Endothelial cell of umbilical vein (primary cell): ENCODE measurements at places on chromosomes 13 and 19. TPM values are rescaled to one million over a fixed set of nuclear protein-coding genes. Genes with fewer than 3 reads are reported as not detected.

The MUC16 gene
- not detected in 2 replicates for total RNA-seq

The CLC gene
- total RNA-seq = not detected in 2 replicates

The FGF22 gene
- total RNA-seq = not detected in 2 replicates

The ZNF567 gene
- total RNA-seq = 4.4 and 5.9 TPM in 2 replicates

The SLC46A3 gene
- total RNA-seq = 2.1 and 3.9 TPM in 2 replicates

The APOE gene
- total RNA-seq = 1.5 and 3.3 TPM in 2 replicates

The SLC10A2 gene
- total RNA-seq = not detected in 2 replicates

The POU2F2 gene
- total RNA-seq = 3.2 and 4.0 TPM in 2 replicates

The ZNF586 gene
- 12.6 and 14.7 TPM in 2 replicates for total RNA-seq

The DPF1 gene
- total RNA-seq = 3.9 and 5.0 TPM in 2 replicates

The ETFB gene
- 48.6 and 54.1 TPM in 2 replicates for total RNA-seq

The UPK1A gene
- not detected in 2 replicates for total RNA-seq

The MYDGF gene
- total RNA-seq = 187 and 191 TPM in 2 replicates

The GRK1 gene
- total RNA-seq = not detected in 2 replicates

The CYP2A6 gene
- not detected in 2 replicates for total RNA-seq

The KLK3 gene
- total RNA-seq = not detected in 2 replicates

The SYNGR4 gene
- total RNA-seq = not detected in 2 replicates

The THAP8 gene
- 2.9 and 4.1 TPM in 2 replicates for total RNA-seq

The FGF21 gene
- total RNA-seq = not detected in 2 replicates

The APOC4 gene
- not detected in 2 replicates for total RNA-seq

The GATAD2A gene
- 134 and 138 TPM in 2 replicates for total RNA-seq

The CSNK1A1L gene
- not detected in 2 replicates for total RNA-seq

The GFY gene
- not detected in 2 replicates for total RNA-seq

The ZNF583 gene
- total RNA-seq = 2.4 and 4.8 TPM in 2 replicates

The ACER1 gene
- total RNA-seq = not detected in 2 replicates

The TMEM190 gene
- total RNA-seq = not detected in 2 replicates

The EBI3 gene
- total RNA-seq = 0.29 and 0.46 TPM in 2 replicates
